ENCODE measurements at places on chromosomes 3 and 15.

GRCh38 chr3:133821767-133822638 is 16.4 kb downstream of the SRPRB start:
- peak; percentile 95 for DNase-seq

DNA sequence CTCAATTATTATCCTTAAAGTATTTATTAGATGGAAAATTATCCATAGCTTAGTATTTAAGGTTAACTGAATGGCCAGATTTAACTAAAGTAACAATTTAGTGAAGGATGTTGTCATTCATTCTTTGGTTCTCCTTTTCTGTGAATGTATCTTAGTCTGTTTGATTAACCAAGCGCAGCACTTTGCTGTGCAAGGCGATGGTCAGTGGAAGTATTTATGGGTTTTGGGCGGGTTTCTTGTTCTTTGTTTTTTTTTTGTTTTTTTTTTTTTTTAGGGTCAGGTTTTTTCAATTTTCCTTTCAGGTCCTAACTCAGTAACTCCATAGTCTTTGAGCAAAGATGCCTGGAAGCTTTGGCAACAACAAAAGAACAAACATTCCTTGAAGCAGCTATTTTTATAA is 328.8 kb downstream of the PTPRG start:
- DNase-seq: no peak

DNA sequence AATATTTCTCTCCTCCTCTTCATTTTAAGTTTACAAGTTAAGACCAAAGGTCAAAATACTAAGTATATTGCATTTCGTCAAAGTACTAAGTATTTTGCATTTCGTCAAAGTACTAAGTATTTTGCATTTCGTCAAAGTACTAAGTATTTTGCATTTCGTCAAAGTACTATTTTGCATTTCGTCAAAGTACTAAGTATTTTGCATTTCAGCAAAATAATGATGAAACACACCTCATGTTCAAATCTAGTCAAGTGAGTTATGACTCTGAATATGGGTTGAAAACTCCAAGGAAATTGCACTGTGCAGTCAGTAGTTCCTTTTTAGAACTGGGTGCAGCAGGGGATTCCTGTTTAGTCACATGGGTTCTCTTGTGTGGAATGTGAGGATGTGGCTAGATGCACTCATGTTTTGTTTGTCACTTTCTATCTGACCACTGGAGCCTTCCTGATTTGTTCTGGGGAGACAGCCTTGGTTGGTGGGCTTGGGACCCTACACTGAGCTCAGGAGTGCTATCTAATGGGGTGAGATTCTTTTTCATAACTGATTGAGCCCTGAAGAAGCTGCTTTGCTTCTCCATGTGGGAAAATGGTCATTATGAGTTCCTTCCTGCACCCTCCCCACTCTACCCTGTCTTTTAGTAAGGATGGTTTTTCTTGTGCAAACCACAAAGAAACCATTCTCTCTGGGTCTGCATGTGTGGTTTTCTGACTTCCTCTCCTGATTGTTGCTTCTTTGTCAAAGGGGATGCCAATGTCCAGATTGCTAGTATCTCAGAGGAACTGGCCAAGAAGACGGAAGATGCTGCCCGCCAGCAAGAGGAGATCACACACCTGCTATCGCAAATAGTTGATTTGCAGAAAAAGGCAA is 73.4 kb downstream of the CCK start:
- no peak for DNase-seq

DNA sequence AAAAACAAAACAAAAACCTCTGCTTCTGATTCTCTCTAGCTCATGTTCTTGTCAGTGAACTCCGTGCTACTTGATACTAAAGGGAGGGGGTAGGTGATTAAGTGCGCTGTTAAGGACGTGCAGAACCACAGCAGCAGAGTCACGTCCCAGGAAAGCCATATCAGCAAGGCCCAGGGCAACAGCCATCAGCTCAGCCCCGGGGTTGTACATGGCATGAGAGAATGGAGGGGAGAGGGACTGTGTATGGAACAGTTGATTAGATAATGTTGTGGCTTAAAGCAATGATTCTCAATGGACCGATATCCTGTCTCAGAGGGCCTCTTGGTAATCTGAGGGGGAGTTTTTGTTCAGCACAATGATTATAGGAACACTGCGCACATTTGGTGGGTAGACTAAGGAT is 27.6 kb downstream of the C2CD4A start:
- no peak for DNase-seq

DNA sequence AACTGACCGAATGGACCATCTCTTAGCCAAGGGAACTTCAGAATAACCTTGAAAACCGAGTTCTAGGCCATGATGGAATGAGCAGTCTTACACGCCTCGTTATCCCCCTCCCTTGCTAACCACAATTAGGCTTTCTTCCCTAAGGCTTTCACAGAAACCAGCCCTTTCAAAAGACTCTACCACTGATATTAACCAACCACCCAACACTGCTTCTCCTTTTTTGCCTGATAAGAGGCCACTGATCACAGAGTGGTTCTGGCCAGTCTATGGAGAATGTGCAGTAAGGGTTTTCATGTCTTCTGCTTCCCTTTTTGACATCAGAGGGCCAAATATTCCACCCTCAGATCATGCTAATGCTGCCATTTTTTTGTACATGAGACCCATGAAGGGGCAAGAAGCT is 59.3 kb downstream of the MCF2L2 start:
- DNase-seq: no peak

DNA sequence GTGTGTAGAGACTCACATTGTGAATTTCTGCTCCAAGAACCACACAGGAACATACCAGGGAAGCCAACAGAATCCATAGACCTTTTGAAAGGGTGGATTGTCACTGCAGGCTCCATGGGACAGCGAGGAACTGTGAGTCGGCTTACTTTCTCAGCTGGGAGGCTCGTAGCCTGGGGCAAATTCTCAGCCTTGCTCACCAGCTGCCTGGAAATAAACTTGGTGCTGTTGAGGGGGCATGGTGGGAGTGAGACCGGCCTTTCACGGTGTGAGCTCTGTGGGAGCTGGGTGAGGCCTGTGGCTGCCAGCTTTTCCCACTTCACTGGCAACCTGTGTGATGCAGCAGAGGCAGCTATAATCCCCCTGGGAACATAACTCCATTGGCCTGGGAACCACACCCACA is 146.6 kb upstream of the P2RY1 start:
- DNase-seq: no peak

GRCh38 chr3:8767667-8768363 is 1.6 kb downstream of the OXTR start:
- DNase-seq: no peak

DNA sequence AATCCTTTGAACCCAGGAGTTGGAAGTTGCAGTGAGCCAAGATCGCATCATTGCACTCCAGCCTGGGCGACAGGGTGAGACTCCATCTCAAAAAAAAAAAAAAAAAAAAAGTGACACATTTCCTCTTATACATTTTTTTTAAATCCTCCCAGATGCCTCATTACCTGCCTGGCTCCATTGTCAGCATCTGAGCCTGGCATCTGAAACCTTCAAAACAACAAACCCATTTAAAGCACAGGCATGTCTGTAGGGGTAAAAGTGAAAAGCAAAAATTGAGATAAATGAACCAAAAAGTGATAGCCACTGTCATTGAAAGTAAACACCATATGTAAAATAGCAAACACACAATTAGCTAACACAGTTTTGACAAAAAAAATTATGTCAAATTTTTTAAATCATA is 38.6 kb downstream of the OSBPL10 start:
- DNase-seq: no peak

DNA sequence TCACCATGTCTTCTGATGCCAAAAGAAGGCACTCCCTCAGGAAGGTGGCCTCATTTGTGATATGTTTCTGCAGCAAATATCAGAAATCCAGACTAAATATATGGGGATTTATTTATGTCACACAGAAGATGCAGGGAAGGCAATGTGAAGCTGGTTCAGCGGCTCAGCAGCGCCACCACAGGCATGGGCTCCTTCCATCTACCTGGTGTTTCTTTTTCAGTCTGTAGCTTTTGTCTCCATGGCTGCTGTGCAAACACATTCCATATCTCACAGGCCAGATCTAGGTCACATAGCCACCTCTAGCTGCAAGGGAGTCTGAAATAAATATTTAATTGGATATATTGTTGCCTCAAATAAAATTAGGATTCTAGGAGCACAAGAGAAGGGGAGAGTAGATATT is 502.1 kb upstream of the IL12A start:
- DNase-seq: peak; percentile 6

GRCh38 chr3:99505646-99506269 is 132.6 kb upstream of the COL8A1 start:
- peak; percentile 98 for DNase-seq

GRCh38 chr3:187902936-187903335 is 157.7 kb upstream of the BCL6 start:
- DNase-seq: peak; percentile 35

DNA sequence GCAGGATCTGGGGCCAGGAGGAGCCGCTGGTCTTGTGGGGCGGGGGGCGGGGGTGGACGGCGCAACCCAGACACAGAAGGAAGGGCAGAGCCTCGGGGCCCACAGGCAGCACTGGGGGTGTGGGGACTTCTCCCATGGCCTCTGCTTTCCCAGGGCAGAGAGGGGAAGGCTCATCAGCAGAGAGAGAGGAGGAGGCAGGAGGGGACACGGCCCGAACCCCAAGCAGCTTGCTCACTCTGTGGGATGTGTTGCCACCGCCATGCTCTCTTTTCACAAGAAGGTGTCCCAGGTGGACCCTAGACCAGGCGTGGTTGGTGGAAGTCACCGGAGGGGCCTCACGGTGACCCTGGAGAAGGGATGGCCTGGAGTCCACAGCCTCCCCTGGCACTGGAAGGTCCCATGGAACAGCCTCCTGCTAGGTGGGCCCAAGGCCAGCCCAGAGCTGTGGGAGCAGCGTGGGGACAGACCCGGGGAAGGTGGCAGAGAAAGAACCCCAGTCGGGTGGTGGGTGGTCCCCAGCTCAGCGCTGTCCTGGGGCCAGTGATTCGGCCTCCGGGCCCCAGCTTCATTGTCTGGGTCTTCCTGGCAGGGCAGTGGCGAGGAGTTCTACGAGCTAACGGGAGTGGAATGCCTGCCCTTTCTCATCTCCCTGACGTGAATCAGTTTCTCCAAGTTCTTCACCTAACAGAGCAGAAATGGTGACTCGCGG is 46.8 kb upstream of the PCSK6 start:
- DNase-seq: no peak

- no peak for DNase-seq
Observed at GRCh38 chr3:81663114-81663513, 98.3 kb downstream of the GBE1 start.

- DNase-seq: no peak
Observed at GRCh38 chr3:2180634-2181033, 82.0 kb downstream of the CNTN4 start.

- DNase-seq: no peak
Observed at GRCh38 chr3:170643831-170644230, 58.0 kb upstream of the SLC7A14 start.

- no peak for DNase-seq
Observed at GRCh38 chr3:106530367-106530766, 661.6 kb upstream of the CBLB start.

DNA sequence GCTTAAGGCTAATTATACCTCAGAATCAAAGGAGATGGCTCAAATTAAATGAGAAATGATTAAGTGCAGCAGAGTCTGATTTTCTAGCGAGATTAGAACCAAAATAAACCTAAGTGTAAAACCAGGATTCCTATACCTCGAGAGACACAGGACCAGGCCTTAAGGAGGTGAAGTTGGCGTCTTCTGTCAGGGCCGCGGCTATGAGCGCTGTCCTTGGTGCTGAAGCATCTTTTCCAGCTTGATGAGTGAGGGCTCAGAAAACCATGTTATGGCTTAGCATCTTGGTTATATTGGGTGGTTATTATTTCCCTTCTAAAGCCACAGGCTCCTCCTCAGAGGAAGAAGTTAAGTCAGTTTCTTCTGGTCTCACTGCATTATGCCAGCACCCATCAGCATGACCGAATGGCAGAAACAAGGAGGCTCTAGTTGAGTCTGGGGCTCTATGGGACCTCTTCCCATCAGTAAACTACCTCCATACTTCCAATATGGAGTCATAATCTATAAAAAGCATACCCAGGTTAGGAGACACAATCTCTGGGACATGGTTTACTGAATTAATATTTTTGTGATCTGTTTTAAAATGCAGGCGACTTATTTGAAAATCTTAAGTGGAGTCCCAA is 120.1 kb upstream of the NMNAT3 start:
- peak; percentile 28 for DNase-seq

- DNase-seq: peak; percentile 73
Observed at GRCh38 chr15:47717036-47717612, at the start of gene SEMA6D. TSS of gene SEMA6D (plus strand) at chr15:47717505. CDS start at chr15:47759799, 42,294 bp downstream.

DNA sequence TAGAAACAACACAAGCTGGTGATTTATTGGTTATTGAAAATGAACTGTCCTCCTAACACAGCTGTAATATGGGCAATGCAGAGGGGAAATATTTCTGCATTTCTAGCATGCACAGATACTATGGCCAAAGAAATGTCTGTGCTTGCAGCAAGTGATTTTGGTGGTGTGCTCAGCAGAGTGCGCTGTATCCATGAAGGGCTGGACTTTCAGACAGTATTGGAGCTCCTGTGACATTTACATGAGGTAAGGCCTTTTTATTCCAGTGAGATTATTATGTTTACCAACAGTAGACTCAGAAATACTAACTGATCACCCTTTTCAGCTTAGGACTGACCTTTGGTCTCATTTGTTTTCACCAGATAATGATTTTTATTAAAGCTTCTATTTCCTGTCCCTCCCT is 1302.6 kb upstream of the EPHA6 start:
- no peak for DNase-seq

DNA sequence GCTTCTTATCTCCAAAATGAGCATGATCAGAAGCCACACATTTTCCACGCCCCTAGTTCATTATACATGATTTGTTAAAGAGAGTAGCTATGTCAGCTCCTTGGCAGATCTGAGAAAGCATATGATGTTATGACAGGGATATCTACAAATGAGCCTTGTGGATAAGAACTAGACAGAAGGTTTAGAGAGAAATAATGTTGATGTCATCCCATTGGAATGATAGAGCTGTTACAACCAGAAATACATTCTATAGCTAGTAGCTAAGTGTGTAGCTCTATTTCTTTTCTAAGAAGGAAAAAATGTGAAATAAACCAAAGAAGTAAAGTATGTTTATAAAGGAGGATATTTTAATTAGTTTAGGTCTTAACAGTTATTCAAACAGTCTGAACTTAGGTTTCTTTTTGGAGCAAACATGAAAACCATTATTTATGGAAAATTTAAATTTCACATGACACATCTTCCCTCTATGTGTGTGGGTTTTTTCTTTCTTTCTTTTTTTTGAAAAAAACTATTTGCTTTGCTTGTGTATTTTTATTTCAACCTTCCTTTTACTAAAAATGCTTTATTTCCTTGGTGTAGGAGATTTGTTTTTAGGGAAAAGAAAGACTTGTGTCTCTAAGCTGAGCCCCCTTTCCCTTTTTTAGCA is 167.7 kb downstream of the GHSR start:
- DNase-seq: peak; percentile 69

All from fibroblast of mammary gland (primary cell).